ENCODE measurements at places on chromosomes 11 and 22. TPM values are rescaled to one million over a fixed set of nuclear protein-coding genes. Genes with fewer than 3 reads are reported as not detected.

DNA sequence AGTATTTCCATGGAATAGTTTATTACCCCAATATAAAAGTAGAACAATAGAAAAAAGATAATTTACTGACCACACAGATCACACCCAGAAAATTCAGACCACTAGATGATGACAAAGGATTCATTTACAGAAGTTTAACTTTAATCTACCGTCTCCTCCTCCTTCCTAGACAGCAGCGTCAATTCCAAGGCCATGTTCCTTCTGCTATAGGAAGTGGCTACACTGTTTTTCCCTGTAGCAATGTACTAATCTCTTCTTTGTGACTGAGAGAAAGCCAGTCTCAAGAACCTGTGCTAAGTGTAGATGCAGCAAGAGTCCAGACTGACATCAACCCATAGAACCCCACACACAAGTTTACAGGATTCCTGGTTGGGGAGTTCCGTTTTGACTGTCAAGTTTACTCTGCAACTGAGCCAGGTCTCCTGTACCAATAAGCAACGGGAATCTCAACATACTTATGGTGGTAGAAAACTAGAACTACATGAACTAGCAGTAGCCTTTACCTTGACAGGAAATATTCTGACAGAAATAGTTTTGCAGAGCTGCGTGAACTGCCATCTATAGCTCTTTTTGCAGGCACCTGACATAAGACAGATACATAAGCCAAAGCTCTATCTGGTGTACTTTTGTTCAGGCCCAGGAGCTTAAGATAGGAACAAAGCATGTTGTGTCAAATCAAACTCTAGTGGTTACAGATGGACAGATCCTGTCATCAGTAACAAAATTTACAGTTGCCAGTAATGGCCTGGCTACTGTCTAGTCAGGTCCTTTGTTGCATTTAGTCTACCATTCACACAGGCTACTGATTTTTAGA, 42.9 kb downstream of the MRTFA start:
- no peak for DNase-seq

GRCh38 chr11:116211147-116211546, 561.6 kb downstream of the BUD13 start:
- peak; percentile 25 for DNase-seq

DNA sequence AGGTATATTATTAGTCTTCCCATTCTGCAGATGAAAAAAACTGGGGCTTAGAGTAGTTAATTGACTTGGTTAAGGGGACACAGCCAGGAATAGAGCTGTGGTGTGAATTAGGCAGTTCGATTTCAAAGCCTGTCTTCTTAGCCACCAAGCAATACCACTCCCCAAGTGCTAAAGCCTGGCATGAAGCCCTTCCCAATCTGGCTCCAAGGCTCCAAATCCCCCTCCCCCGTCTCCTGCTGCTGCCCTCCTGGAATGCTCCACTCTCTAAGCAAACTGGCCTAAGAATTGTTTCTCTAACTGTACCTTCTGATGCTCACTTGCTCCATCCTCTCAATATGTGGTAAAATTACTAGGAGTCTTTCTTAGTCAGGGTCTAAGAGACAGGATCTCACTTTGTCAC, 18.6 kb downstream of the ASCC2 start:
- no peak for DNase-seq

GRCh38 chr22:49724030-49724892, 103.4 kb downstream of the BRD1 start:
- no peak for DNase-seq

- no peak for DNase-seq
Measured at GRCh38 chr22:31223786-31224191, 11.7 kb downstream of the LIMK2 start.

GRCh38 chr11:103825469-103825868, 211.0 kb upstream of the DDI1 start:
- DNase-seq, result no peak

GRCh38 chr11:40045312-40045711, 1414.1 kb downstream of the LRRC4C start:
- DNase-seq, result no peak

GRCh38 chr11:78860720-78861422, 286.2 kb upstream of the NARS2 start:
- no peak for DNase-seq

GRCh38 chr11:97607291-97608000, 1217.6 kb downstream of the JRKL start:
- no peak for DNase-seq

DNA sequence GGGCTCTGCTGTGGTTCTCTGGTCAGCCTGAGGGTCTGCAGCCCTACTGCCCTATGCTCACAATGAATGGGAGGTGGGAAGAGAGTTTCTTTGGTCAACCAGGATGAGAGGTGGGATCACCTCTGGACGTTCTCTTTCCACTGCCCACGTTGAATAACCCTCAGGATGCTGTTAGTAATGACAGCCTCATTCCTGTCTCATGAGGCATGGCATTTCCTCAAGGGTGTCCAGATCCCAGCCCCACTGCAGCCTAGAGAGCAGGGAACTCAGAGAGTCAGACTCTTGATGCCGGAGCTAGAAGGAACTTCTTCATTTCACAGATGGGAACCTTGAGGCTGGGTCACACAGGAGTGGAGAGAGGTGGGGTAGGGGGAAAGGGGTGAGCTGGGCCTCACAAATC, 196.0 kb downstream of the CEP164 start:
- no peak for DNase-seq

DNA sequence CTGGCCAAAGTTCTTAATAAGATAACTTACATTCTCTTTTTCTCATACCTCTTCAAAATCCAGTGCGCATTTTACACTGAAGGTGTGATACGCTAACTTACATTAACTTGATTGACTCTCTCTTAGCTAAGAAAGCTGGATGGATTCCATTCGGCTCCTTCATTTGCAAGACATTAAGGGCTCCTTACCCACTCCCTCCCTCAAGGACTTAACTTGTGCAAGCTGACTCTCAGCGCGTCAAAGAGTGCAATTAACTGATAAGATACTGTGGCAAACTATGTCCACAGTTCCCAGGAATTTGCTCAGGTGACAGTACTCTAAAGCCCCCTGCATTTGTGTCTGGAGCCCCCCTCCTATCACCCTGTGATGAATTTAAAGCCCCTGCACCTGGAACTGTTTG, 6.4 kb upstream of the RFPL1 start:
- no peak for DNase-seq

- DNase-seq, result no peak
Measured at GRCh38 chr22:21659864-21660525, 5.8 kb upstream of the PPIL2 start.

DNA sequence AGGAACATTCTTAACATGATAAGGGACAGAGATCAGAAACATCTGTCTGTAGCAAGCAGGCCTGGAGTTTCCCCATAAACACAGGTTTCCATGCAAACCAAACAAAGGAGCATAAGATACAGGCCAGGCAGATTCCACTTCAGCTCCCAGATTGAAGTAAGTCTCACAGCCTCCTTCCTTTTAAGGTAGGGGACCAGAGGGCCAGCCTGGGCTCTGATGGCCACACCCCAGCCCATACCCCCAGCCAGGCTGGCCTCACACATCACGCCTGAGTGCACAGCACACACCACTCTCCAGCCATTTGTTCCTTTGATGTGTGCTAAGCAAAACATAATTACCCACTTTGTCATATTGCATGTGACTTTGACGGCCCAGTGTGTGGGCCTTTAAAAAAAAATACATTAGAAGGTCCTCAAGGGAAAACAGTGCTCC, 518.7 kb downstream of the NTM start:
- DNase-seq, result no peak

GRCh38 chr22:33697640-33698039, 222.6 kb downstream of the LARGE1 start:
- no peak for DNase-seq

DNA sequence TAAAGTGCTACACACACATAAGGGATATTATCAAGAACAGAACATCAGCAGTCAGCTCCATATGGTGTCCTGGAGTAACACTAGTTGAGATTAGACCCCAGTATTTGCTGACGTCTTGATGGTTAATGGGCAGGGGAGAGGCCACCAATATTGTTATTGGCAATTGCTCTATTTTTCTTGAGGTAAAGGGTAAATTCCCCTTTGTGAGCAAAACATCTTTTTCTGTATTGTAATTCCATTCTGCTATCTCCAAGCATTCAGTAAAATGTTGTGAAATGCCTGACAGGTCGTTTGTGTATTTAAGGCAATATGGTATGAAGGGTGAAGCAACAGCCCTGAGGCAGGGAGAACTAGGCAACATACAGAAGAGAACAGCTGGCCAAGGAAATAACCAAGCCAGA, 21.9 kb downstream of the PC start:
- DNase-seq, result no peak

GRCh38 chr11:93718057-93718563, 23.2 kb downstream of the TAF1D start:
- DNase-seq, result no peak

- DNase-seq, result no peak
Measured at GRCh38 chr11:88151709-88152265, 23.5 kb downstream of the RAB38 start.

Gene KCNK4
- total RNA-seq, result not detected

Gene KRTAP5-2
- total RNA-seq, result not detected

Gene ART1
- not detected for total RNA-seq

Gene CAT
- 88.4 TPM for total RNA-seq

Gene FGF3
- not detected for total RNA-seq

Gene SERHL2
- 1.1 TPM for total RNA-seq

Gene PPP6R2
- 55.9 TPM for total RNA-seq

Gene OR2AT4
- not detected for total RNA-seq

Gene ST14
- total RNA-seq, result 604 TPM

Measured in colonic mucosa (tissue), 4 donors.